ENCODE measurements at places on chromosomes 13 and 19.

- DNase-seq, result no peak
Measured at GRCh38 chr13:43608400-43609137, 178.2 kb downstream of the ENOX1 start.

GRCh38 chr19:35460608-35461007, 12.6 kb downstream of the FFAR2 start:
- peak; percentile 81 for DNase-seq

DNA sequence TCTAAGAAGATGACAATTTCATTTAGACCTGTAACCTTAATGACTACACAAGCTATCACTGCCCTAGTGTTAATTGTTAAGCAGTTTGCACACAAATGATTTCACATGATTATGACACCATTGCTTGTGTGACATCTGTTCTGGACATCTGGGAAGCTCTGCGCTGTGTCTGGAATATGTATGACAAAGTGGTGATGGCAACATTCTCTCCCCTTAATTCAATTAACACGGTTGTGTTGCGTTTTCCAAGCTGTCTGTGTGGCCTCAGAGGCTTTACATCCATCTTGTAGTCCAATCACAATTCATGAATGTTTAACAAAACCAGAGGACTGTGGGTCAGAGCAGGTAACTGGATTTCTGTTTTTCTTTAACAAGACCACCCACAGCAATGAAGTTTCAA, 204.4 kb downstream of the COG6 start:
- DNase-seq, result no peak

- DNase-seq, result peak; percentile 1
Measured at GRCh38 chr13:74623761-74624160, 489.6 kb upstream of the KLF12 start.

GRCh38 chr19:50050406-50051227, 24.8 kb downstream of the ZNF473 start:
- DNase-seq, result peak; percentile 44

DNA sequence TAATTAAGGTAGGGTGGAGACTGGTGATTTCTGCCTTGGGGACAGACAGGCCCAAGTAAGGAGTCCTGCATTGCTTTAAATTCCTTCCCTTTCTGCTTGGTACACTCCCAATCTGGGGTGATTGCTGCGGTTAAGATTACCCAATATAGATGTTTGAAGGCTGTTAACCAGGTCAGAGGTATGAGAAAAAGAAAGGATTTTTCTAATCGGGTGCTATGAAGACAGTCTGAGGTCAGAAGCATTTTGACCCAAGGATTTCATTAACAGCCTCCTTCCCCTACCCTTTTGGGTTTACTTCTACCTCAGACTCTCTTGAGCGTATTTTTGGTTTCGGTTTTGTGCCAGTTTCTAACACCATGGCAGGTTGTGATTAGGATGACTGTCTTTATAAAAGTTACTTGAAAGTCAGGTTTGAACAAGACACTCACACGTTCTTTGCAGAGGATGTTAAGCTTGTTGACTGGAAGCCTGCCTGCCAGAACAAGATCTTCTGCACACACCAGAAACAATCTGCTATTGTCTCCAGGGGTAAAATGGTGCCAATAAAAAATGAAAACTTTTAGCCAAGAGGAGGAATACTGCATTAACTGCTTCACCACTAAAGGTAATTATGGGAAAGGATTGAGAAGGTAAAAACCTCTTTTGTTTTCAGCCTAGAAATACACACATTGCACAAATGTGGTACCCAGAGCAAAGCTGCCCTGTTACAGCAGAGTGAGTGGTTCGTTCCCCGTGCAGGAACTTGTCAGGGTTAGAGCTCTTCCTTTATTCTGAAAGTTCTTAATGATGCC, 108.8 kb downstream of the NDFIP2 start:
- no peak for DNase-seq

- DNase-seq, result no peak
Measured at GRCh38 chr13:113625965-113626721, 31.9 kb downstream of the ATP4B start.

DNA sequence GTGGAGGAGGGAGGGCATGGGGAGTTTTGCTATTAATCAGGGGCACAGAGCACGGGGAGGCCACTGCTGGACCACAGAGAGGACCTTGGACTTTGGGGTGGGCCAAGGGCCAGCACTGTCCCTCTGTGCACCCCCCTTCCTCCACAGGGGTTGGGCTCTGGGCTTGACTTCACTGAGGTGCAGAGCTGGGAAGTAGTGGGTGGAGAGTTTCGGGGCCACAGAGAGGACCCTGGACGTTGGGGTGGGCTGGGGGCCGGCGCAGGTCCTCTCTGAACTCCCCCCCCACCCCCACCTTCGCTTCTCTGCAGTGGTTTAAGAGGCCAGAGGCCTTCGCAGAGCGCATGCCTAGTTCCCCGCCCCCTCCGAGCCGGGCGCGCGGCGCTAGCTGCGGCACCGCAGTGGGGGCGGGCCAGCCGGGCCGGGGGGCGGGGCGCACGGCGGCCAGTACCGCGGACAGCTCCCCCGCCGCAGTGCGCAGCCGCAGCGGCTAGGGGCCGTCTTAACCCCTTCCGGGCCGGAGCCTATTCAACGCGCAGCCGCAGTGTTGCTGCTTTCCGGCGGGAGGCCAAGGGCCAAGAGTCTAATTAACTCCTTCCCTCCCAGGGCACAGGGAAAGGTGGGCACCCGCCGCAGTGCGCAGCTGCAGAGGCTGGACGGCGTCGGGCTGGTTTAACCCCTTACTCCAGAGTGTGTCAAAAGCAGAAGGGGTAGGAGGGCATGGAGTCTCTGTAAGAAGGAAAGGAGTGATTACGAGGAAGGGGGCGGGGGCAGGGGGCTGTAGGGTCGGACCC, 3.7 kb downstream of the KCNC3 start:
- DNase-seq, result peak; percentile 80
